ENCODE measurements at places on chromosomes 7 and 10.

- peak; percentile 77 for DNase-seq
Measured at GRCh38 chr10:3625959-3626751, 158.9 kb downstream of the KLF6 start.

DNA sequence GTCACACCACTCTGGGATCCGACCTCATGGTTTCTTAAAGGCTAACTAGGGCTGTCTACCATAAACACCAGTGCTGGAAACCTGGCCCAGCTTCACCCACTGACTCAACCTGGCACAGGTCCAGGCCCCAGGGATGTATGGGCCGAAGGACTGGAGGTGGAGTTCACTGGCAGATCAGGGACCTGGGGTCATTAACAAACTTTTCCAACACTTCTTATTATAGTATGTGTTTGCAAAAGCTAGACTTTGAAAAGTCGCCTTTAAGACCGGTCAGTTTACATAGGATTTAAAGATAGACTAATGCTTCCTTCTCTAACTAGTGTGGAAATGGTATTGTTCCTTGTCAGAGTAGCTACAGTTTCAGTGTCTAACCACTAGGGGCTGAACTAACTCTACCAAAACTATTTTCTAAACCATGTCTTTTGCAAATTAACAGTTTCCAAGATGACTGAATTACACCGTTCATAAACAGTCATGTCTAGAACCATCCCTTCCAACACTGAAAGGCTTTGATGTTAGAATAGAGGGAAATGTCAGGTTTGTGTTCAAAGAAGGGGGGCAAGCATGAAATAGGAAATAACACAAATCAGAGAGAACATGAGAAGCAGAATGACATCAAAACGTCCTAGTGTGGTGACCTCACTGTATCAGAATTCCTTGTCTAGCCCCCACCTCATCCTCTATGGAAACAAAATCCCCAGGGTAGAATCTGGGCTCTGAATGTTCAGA, 29.7 kb downstream of the STN1 start:
- DNase-seq = peak; percentile 94

DNA sequence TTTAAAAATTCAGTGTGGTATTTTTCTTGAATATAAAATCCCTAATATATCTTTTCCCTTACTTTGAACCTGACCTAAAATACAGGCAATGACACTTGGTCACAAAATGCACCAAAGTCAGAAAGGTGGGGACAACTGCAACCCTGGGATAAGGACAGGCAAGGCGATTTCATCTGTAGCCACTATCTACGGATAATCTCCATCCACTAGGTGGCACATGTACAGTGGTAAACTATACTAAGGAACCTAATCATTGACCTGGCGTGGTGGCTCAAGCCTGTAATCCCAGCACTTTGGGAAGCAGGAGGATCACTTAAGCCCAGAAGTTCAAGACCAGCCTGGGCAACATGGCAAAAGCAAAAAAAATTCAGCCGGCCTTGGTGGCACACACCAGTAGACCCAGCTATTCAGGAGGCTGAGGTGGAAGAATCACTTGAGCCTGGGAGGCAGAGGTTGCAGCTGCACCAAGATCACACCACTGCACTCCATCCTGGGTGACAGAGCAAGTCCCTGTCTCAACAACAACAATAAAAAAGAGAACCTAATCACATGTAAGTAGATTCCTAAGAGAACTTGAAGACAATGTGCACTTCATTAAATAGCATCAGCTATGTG, 98.9 kb downstream of the KMT2C start:
- peak; percentile 57 for DNase-seq

DNA sequence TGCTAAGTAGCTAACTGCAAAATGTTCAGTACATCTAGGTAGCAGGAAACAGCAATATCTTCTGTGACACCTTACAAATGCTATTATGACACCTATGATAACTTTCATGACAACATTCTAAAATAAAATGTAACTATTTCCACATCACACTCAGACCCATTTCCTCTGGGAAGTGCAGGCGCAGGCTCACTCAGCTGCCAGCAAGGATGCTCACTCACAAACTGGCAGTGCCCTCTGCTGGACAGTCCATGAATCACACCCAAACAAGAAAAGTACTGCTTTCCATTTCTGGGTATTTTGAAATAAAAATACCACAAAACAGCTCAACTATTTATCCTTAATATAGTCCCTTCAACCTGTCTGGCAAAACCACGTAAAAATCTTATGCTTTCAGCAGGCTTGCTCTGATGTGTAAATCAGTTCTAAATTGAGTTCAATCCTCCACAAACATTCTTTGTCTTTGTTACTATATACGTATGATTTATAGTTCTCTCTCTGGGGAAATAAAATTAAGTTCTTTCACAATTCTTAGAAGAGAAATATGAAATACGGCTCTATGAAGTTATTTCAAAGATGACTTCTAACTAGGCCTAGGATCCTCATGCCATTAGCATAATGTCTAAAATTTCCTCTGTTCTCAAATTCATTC, 176.6 kb downstream of the PARD3 start:
- peak; percentile 77 for DNase-seq

- DNase-seq = no peak
Measured at GRCh38 chr7:84780158-84781124, 406.4 kb downstream of the SEMA3D start.

- DNase-seq = no peak
Measured at GRCh38 chr7:98881561-98882315, 3.4 kb downstream of the TRRAP start.

- DNase-seq = no peak
Measured at GRCh38 chr7:10360050-10360449, 613.6 kb upstream of the PHF14 start.

DNA sequence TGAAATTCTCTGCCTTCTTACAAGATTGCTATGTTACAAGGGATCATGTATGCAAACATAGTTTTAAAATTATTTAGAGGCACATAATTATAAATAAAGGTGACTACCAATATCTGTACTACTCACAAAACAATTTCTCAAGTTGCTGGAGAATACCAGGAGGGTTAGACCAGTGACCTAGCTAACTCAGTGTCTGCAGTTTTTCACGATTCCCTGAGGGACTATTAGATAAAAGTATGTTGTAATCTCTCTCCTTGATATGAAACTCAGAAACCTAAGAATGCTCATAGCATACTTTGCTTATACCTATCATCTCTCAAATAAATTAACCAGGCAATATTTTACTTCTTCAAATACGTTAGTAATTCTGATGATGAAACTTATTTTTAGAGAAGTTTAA, 534.0 kb upstream of the ANKRD30A start:
- DNase-seq = no peak

DNA sequence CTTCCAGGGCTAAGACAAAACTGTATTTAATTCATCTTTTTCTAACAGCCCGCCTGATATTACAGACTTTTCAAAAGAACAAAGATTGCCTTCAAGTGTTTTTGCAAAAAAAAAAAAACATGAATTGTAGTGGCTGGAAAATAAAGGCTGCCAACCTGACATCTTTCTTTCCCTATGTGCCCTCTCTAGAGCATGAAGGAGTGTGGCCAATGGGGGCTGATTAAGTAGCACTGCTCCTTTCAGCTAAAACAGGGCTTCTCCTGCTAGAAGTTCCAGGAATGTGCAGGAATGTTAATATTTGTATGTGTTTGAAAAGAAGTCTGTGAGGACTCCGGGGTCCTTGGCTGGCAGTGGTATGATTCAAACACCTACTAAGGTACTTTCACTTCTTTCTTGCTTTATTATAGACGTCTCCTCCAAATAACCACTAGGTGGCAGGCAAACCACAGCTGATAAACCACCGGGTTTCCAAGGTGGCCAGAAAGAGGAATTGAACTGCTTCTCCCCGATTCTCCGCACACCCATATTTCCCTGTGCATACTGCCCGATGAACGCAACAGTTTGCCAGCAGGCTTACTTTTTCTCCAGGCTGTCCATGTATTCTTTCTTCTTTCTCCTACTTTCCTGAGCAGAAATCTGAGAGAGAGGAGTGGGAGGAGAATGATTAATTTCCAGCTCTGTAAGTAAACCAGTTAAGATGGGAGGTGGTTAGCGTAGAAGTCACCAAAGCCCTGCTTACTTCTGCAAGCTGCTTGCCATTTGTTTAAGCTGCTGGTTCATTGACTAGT, 56.8 kb upstream of the DGKI start:
- DNase-seq = peak; percentile 64

DNA sequence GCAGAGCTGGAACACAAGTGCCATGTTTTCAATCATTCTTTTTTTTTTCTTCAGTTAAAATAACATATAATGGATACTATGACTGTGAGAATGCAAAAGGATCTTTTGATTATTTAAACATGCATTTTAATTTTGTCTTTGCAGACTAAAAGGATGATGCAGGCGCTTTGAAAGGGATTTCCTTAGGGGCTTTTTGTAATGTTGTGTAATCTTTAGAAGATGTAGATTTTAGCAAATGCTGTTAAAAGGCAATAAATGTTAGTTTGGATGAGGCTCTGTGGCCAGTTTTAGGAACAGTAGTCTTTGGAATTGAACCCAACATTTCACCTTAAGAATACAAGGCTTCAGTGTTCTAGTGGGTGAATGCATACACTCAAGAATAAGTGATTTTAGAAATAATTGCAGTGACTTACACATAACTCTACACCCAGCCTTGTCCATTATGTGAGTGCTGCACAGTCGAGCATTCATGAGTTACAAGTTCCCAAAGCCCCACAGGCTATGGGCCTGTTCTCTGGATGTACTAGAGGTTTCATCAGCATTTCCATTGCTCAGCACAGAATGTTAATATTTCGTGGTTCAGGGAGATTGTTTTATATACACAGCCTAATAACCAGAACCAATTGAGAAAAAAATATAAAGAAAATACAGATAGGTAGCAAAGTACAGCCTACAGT, 11.6 kb downstream of the PAPSS2 start:
- DNase-seq = peak; percentile 40

GRCh38 chr10:45373003-45373575, 927 bp upstream of the ALOX5 start:
- no peak for DNase-seq

DNA sequence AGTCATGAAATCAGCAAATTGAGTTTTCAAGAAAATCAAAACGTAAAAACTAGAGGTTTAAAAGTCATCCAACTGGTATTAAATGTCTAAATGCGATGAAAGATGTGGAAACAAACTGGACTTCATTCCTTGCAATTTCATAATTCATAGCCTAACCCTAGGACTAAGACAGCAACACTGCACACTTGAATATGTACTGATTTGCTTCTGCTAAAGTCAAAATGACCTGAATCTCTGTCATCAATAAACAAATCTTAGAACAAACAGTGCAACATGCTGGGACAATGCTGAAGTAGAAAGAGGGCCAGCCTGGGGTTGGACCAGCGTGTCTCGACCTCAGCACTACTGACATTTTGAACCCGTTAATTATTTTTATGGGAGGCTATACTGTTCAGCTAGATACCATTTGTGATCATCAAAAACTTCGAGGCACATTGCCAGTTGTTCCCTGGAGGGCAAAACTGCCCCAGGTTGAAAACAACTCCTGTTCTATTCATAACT, 47.1 kb downstream of the MYOF start:
- DNase-seq = no peak

- no peak for DNase-seq
Measured at GRCh38 chr7:149229526-149229925, 9.9 kb upstream of the ZNF212 start.

DNA sequence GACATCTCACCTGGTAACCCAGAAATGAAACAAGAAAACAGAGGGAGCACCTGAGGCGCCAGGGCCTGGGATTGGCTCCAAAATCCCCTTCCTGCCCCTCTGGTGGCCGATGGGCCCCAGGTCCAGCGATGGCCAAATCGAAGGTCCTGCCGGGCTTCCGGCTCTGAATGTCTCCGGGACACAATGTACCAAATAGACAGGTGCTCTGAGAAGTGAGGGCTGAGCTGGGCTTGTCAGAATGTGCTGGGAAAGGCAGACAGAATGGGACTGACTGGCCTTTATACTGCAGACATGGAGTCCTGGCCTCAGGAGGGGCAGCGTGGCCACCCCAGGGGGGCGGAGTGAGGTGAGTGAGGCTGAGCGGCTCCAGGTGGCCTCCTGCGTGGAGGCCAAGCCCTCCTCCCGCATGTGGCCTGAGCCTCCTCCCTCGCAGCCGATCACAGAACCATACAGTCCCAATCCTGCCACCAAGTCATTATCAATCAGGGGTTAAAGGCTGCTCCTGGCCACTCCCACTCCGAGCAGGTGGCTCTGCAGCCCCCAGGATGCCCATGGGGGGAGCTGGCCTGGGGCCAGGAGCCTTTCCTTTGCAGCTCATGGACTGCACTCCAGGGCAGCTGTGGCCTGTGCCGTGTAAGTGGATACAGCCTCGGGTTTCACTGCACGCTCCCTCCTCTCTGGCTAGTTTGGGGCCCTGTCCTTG, 185.5 kb downstream of the ADARB2 start:
- DNase-seq = no peak

DNA sequence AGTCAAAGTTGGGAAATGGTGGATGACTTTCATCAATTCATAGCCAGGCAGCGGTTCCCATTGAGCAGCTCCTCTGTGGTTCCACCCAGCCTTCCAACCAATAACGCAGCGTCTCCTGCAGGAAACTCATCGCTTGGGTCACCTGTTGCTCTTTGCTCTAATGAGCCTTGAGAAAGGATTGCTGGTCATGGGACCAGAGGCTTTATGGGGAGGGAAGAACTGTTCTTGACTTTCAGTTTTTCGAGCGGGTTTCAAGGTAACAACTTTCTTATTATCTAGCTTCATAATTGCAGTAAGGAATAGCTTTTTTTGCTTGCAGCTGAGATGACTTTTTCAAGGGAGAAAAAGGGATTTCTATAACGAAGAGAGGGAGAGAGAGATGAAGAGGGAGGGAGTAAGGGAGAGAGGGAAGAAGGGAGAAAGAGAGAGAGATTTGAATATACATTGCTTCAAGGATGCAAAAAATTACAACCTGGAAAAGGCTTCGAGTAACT, 405 bp upstream of the ENTPD1 start:
- DNase-seq = peak; percentile 59

DNA sequence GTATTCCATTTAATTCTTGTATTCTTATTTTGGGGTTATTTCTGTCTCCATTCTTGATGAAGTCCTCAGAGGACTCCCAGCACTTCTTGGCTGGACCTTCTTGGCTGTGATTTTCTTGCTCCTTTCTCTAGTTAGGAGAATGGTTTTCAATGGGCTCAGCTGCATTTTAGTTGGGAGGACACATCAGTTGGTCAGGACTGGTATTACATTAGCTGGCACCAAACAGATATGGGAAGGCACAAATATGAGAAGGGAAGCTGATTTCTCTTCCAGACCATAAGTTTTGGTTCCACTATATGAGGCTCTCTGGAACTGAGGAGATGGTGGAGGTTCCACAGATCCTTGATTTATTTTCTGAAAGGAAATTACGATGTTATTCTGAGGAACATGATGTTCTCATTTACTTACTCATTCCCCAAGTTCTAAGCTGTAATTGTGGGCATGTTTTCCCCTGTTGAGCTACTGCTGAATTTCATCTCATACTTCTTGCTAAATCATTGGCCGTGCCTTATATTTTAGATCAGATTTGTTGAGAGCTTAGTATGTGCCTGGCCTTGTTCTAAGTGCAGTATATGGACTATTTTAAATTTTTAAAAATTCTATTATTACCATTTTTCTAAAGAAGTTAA, 261.0 kb downstream of the THSD7A start:
- DNase-seq = peak; percentile 22

- DNase-seq = peak; percentile 51
Measured at GRCh38 chr7:151518105-151518946, 1.4 kb downstream of the RHEB start.

- no peak for DNase-seq
Measured at GRCh38 chr7:157077986-157078644, 60.6 kb upstream of the UBE3C start.

GRCh38 chr7:108402865-108403264, 53.4 kb downstream of the NRCAM start:
- no peak for DNase-seq

Measured in renal cortical epithelial cell (primary cell).